ENCODE measurements at places on chromosomes 6 and 20.

DNA sequence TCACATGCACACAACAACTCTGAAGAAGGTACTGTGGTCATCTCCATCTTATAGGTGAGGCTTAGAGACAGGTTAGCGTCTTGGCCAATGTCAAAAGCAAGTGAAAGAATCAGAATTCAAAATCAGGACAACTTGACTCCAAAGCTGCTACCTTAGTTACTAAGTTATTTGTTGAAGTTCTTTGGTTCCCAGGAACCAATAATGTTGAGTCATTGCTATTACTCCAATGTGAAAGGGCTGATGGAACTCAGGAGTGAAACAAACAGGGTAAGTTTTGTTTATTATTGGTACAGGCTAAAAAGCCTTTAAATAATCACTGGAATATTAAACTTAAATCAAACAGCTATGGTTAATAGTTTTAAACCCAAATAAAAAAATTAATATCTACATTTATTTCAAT lies 111.1 kb downstream of the PDSS2 start:
- DNase-seq, result no peak

DNA sequence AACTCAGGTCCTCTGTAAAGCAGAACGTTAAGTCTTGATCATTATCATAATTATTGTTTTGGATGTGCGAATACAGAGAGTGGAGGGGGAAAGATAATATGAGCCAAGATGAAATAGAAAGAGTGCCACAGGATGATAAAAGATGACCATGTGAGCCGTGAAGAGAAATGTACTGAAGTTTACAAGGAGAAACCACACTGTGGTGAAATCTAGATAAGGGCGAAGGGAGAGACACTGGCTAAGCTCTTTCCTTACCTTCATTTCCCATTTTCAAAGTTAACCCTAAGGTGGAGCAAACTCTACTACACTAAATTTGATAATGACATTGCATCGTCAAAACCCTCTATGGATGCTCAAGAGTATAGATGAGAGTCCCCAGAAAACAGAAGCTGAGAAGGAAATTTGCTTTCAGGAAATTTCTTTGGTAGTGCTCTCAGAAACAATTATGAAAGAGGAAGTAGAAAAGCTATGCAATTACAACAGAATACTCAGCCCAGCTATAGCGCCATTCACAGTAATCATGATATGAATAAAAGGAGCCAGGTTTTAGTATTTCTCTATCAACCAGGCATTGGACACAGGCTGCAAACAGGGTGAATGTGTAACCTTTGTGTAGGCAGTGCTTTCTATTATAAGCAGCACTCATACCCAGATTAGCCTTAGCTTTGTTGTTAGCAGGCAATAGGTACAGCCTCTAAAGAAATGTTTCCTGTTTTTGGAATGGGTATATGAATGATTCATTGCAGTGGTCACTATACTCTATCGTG lies 1080.7 kb downstream of the GRIK2 start:
- DNase-seq, result no peak

- peak; percentile 14 for DNase-seq
Observed at GRCh38 chr6:148509119-148509799, 166.6 kb downstream of the SASH1 start.

DNA sequence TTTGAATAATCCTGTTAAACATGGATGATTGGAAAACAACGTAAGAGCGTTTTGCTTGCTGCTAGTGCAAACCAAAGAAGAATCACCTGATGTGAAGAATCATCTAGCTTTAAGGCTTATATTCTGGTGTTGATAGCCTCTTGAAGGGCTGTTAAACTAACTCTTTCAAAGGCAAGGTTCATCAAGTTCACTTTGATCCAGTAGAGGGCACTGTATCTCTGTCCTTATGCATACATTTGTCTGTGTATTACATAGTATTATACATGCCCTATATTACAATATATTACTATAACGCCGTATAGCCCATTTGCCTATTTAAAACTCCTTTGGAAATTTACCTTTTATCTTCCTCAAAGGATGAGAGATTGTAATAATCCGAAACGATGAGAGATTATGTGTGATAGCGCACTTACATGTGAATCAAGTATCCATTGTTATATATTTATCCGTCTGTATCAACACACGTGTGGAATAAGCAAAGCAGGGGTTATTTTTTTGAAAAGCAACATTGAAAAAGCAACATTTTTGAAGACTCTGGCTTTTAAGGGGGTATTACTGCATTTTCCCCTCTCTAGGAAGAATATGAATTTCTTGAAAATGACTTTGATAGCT lies 50.8 kb upstream of the NRN1 start:
- peak; percentile 52 for DNase-seq

GRCh38 chr20:1185790-1186334 lies 1.1 kb upstream of the TMEM74B start:
- peak; percentile 33 for DNase-seq

GRCh38 chr6:15839969-15840541 lies 177.2 kb upstream of the DTNBP1 start:
- DNase-seq, result no peak

GRCh38 chr6:56708810-56709597 lies 66.3 kb upstream of the DST start:
- peak; percentile 58 for DNase-seq

DNA sequence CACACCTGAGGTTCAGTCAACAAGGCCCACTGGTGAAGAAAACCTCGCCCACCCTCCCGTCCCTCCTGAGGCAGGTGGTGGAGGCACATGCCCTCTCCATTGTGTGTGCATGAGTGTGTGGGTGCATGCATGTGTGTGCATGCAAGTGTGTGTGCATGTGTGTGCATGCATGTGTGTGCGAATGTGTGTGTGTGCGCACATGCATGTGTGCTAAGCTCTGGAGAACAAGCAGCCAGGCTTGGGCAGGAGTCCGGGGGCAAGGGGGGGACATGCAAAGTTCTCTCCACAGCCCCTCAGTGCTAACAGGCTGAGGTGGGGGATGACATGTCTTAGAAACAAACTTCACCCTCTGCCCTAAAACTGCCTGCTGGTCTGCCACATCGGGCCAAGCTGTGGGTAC lies 3.1 kb upstream of the HSPA12B start:
- DNase-seq, result no peak

DNA sequence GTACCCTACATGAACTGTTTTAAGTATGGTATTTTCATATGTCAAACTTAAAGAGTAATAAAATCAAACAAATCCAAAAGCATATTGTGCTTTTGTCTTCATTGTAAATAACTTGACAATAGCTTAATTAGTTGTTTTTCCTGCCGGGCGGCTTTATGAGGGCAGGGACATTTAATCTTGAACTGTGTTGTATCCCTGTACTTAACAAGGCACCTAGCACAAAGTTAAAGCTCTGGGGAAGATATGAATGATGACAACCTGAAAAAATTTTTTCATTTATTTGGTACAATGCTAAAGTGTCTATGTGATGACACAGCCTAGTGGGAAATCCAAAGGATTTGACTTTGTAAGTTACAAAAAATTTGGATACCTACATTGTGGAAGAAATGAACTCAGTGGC lies 502 bp upstream of the HACE1 start:
- DNase-seq, result no peak

GRCh38 chr6:128767705-128768104 lies 115.2 kb upstream of the LAMA2 start:
- no peak for DNase-seq

GRCh38 chr20:46099491-46100287 lies 9.9 kb upstream of the NCOA5 start:
- no peak for DNase-seq

- DNase-seq, result peak; percentile 90
Observed at GRCh38 chr6:161257793-161258457, 15.9 kb downstream of the AGPAT4 start.
